ENCODE measurements at places on chromosomes 1 and 21.

DNA sequence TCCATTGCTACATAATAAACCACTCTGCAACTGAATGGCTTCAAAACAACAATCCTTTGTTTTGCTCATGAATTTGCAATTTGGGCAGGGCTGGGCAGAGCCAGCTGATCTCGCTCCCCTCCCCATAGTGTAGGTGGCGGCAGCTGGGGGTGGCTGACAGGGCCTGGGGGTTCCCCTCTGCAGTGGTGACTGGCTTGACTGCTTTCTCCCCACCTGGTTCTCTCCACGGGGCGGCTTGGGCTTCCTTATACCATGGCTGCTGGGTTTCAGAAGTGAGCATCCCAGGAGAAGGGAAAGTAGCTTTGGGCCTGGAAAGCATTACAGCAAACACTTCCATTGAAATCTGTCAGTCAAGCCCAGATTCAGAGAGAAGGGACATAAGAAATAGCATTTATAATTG lies 129.7 kb upstream of the ZBTB40 start:
- no peak overlapping the region for H3K4me3 ChIP-seq
- H3K27ac ChIP-seq: no peak overlapping the region
- DNase-seq: no peak

- H3K4me3 ChIP-seq: no peak overlapping the region
- H3K4me1 ChIP-seq: no peaks in the 10 kb centered on the region
- no peaks in the 10 kb centered on the region for H3K27me3 ChIP-seq
- H3K27ac ChIP-seq: no peak overlapping the region
Observed at GRCh38 chr1:110196917-110197765, 13.0 kb upstream of the KCNC4 start.

GRCh38 chr1:177229781-177230180 lies 59.0 kb downstream of the BRINP2 start:
- no peaks in the 10 kb centered on the region for H3K27me3 ChIP-seq
- no peak for DNase-seq
- no peaks in the 10 kb centered on the region for H3K36me3 ChIP-seq
- H3K4me1 ChIP-seq: no peaks in the 10 kb centered on the region

GRCh38 chr1:213268221-213268620 lies 217.2 kb downstream of the RPS6KC1 start:
- H3K27me3 ChIP-seq: no peaks in the 10 kb centered on the region
- no peak overlapping the region for H3K27ac ChIP-seq
- no peaks in the 10 kb centered on the region for H3K4me1 ChIP-seq
- H3K36me3 ChIP-seq: peaks cover 13% of the 10 kb centered on the region
- DNase-seq: no peak

DNA sequence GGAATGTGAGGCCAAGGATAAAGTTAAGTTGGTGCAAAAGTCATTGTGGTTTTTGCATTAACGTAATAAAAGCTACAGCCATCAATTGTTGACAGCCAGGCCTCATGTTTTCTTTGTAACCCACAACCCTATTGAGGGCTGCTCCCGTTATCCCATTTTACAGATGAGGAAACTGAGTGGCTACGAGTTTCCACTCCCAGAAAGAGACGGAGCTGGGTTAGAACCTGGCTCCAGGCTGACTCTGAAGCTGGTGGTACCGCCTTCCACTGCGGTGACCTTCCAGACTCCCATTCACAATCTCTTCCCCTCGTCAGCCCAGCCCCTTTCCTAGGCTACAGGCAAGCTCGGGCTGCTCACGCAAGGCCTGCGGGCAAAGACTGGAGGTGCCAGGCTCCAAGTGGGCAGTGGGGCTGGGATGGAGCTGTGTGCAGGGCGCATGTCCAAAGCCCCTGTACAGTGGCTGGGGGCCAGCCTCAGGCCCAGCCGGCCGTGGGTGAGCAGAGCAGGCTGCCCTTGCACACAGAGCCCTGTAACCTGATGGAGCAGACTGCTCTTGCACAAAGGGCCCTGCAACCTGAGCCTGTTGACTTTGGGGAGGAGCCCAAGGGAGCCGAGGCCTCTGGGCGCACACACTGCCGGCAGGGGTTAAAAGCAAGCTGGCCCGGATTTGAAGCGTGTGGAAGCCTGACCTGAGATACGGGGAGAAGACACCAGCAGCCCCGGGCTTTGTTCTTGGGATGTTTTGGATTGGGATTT lies 97.4 kb upstream of the TMPRSS2 start:
- H3K4me3 ChIP-seq: no peak overlapping the region
- peak; percentile 18 for DNase-seq

GRCh38 chr1:201570886-201571624 lies 32.1 kb downstream of the NAV1 start:
- no peaks in the 10 kb centered on the region for H3K27me3 ChIP-seq
- no peak overlapping the region for H3K27ac ChIP-seq
- DNase-seq: no peak

DNA sequence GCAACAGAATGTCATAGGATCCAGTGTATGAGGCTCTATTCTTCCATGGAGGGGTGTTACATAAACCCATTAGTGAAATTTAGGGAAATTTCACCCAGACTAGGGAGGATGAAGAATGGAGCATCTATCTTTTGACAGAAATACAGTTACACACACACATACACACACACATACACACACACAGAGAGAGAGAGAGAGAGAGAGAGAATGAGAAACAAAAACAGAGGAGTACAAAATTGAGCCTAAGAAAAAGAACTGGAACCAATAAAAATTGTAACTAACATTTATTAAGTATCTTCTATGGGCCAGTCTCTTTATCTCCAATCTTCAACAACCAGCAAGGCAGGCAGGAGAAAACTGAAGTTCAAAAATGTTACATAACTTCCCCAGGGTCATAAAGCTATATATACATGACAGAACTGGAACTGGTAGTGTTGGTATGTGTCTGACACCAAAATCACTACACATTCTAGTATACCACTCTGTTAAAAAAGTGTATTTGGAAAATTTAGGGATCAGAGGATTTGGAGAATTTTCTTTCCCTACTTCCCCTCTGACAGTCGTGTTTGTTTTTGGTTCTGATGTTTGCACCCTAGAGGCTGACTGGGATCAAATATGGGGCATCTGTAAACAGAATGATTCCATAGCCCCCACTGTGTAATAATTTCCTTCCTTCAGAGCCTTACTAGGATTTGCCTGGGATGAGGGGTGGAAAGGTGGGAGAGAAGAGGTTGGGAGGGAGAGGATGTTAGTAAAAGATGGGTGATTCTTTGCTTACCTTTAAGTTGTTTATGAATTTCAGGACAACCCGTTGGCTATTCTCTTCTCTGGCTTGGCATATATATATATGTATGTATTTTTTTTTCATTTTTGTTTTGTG lies 1.0 kb upstream of the ZFYVE9 start:
- H3K36me3 ChIP-seq: no peaks in the 10 kb centered on the region
- peaks cover 42% of the 10 kb centered on the region for H3K4me1 ChIP-seq
- no peak for DNase-seq

DNA sequence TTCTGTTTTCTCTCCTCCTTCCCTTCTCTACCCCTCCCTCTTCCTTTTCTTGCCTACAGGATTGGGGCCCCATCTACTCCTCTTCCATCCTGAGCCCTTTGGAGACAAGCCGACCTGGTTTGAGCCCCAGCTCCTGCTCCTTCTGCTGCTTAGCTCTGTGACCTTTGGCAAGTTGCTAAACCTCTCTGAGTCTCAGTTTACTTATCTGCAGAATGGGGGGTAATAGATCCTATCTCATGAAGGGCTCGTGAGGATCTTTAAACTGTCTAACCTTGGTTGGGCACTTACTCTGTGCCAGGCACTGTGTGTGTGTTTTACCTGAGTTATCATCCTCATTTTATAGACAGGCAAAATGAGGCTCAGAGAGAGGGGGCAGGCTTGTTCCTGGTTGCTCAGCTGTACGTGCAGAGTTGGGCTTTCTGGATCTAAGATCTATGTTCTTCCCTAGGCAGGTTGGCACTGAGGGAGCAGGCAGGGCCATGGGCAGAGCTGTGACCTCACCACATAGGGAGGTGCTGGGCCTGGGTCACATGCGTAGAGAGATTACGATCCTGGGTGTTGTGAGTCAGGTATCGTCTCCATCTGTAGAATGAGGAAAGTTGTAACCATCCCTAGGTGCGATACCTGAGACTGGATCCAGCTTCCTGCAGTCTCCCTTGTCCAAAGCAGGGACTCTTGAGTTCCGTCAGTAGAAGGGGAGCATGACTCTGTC lies 58.5 kb downstream of the FOXO6 start:
- H3K4me3 ChIP-seq: no peak overlapping the region
- peaks cover 6% of the 10 kb centered on the region for H3K4me1 ChIP-seq
- DNase-seq: no peak
- no peak overlapping the region for H3K27ac ChIP-seq
- H3K36me3 ChIP-seq: no peaks in the 10 kb centered on the region
- H3K27me3 ChIP-seq: peaks cover 5% of the 10 kb centered on the region

DNA sequence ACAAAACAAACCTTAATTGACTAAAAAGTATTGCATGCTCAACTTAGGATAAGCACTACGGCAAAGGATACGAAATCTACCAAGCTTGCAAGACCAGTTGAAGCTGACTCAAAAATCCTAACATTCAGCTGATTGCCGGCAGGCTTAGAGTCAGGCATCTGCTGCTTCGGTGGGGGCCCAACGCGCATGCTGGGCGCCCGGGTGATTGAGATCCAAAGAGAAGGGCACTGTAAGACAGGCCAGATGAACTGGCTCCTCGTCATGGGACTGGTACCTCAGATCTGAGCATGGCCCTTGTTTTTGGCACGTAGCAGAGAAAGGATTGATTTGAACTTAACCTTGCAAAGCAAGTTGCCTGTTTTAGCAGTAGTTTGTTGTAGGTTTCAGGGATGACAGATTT lies 86.6 kb downstream of the PRDM2 start:
- H3K4me1 ChIP-seq: no peaks in the 10 kb centered on the region
- peaks cover 4% of the 10 kb centered on the region for H3K36me3 ChIP-seq
- DNase-seq: no peak
- H3K4me3 ChIP-seq: no peak overlapping the region

- H3K27me3 ChIP-seq: no peaks in the 10 kb centered on the region
- H3K4me3 ChIP-seq: no peak overlapping the region
- no peaks in the 10 kb centered on the region for H3K4me1 ChIP-seq
- H3K36me3 ChIP-seq: peaks cover 67% of the 10 kb centered on the region
Observed at GRCh38 chr1:228289996-228290881, 82.4 kb downstream of the OBSCN start.

DNA sequence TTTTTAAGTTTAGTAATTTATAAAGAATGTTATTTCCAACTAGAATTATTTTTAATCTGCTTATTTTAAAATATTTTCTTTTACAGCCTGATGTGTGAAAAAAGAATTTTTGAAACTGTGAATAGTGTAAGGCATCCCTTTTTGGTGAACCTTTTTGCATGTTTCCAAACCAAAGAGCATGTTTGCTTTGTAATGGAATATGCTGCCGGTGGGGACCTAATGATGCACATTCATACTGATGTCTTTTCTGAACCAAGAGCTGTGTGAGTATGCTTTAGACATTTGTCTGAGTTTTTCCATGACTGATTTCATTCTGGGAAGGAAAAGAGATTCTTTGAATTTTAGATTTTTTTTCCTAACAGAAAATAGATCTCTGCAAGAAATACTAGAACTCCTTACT lies 77.9 kb downstream of the GTF2B start:
- H3K36me3 ChIP-seq: peaks cover 31% of the 10 kb centered on the region
- DNase-seq: no peak
- no peak overlapping the region for H3K27ac ChIP-seq
- H3K4me3 ChIP-seq: no peak overlapping the region
- no peaks in the 10 kb centered on the region for H3K27me3 ChIP-seq

DNA sequence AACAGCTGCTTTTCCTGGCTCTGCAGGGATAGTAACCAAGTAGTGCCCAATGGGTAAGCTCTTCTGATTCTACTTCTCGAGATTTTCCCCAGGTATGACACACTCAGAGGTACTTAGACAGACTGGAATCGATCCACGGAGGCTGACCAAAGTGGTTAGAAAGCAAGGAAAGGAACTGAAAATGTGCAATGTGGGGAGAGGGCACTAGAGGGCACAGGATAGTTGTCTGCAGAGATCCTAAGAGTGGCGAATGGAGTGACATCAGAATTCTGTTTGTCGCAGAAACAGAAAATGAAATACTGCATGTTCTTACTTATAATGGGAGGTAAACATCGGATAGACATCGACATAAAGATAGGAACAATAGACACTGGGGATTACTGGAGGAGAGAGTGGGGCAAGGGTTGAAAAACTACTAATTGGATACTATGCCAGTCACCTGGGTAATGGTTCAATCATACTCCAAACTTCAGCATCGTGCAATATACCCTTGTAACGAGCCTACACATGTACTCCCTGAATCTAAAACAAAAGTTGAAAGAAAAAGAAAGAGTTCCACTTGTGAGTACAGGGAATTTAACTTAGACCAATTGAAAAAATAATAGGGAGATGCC lies 23.3 kb downstream of the CYP2J2 start:
- no peaks in the 10 kb centered on the region for H3K36me3 ChIP-seq
- peaks cover 6% of the 10 kb centered on the region for H3K27me3 ChIP-seq
- no peaks in the 10 kb centered on the region for H3K4me1 ChIP-seq
- no peak overlapping the region for H3K27ac ChIP-seq
- H3K4me3 ChIP-seq: no peak overlapping the region
- DNase-seq: no peak

GRCh38 chr1:44388551-44388950 lies 16.5 kb upstream of the RNF220 start:
- no peaks in the 10 kb centered on the region for H3K4me1 ChIP-seq
- no peak overlapping the region for H3K27ac ChIP-seq
- H3K27me3 ChIP-seq: no peaks in the 10 kb centered on the region
- DNase-seq: no peak
- H3K36me3 ChIP-seq: no peaks in the 10 kb centered on the region
- no peak overlapping the region for H3K4me3 ChIP-seq

- no peak for DNase-seq
- H3K4me1 ChIP-seq: no peaks in the 10 kb centered on the region
- no peaks in the 10 kb centered on the region for H3K27me3 ChIP-seq
- H3K4me3 ChIP-seq: no peak overlapping the region
- H3K27ac ChIP-seq: no peak overlapping the region
Observed at GRCh38 chr21:36089946-36090345, 20.1 kb downstream of the CBR1 start.

DNA sequence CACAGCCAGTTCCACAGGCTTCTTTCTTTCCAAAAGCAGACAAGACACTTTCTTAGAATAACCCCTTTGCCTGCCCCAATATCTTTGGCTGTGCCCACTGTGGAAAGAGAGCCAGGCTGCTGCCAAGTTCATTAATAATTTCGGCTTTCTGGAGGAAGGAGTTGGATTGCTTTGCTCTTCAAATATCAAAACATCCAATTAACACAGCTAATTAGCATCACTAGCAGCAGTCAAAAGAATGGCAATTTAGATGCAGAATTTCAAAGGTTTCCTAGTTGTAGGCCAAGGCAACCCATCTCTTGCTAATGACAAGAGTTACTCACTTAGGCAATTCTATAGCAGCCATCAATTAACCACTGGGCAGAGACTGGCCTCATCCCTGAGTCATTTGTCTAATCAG lies 91.0 kb upstream of the SPATA6 start:
- H3K27ac ChIP-seq: no peak overlapping the region
- DNase-seq: no peak
- no peaks in the 10 kb centered on the region for H3K36me3 ChIP-seq
- H3K27me3 ChIP-seq: no peaks in the 10 kb centered on the region

- no peak overlapping the region for H3K4me3 ChIP-seq
- H3K27me3 ChIP-seq: no peaks in the 10 kb centered on the region
- H3K4me1 ChIP-seq: peaks cover 97% of the 10 kb centered on the region
- peak overlapping the region; percentile 95 for H3K27ac ChIP-seq
- no peak for DNase-seq
Observed at GRCh38 chr1:202569393-202570322, 140.6 kb downstream of the SYT2 start.

GRCh38 chr1:97190326-97190725 lies 468.7 kb downstream of the PTBP2 start:
- no peaks in the 10 kb centered on the region for H3K4me1 ChIP-seq
- H3K27me3 ChIP-seq: no peaks in the 10 kb centered on the region
- peaks cover 6% of the 10 kb centered on the region for H3K36me3 ChIP-seq
- H3K27ac ChIP-seq: no peak overlapping the region

All from tibial artery (tissue), 4 donors.